ENCODE measurements at places on chromosomes 7 and 10.

DNA sequence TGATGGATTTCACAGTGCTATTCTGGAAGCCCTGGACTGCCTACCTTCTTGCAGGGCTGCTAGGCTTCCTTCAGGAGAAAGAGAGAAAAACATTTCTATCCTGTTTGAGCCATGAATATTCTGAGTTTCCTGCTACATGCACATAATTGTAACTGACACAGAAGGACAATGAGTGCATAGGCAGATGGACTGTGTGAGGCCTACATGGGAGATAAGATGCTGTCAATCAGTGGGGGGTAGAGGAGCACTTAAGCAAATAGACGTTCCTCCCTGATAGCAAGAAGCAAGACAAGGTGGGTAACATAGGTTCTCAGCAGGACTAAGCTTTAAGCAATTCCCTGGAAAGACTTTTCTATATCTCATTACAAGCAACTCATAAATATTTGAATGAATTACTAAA, 11.6 kb downstream of the ALDH18A1 start:
- no peak for DNase-seq

DNA sequence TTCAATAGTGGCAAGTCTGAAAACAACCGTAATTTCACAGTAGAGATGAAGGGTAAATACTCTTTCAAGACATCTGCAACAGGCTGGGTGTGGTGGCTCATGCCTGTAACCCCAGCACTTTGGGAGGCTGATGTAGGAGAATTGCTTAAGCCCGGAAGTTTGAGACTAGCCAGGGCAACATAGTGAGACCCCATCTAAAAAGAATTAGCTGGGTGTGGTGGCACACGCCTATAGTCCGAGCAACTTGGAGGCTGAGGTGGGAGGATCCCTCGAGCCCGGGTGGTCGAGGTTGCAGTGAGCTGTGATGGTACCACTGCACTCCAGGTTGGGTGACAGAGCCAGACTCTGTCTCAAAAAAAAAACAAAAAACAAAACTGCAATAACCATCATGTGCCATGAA, 71.8 kb downstream of the PFKFB3 start:
- no peak for DNase-seq

- no peak for DNase-seq
Observed at GRCh38 chr7:114981323-114981722, 59.4 kb downstream of the MDFIC start.

DNA sequence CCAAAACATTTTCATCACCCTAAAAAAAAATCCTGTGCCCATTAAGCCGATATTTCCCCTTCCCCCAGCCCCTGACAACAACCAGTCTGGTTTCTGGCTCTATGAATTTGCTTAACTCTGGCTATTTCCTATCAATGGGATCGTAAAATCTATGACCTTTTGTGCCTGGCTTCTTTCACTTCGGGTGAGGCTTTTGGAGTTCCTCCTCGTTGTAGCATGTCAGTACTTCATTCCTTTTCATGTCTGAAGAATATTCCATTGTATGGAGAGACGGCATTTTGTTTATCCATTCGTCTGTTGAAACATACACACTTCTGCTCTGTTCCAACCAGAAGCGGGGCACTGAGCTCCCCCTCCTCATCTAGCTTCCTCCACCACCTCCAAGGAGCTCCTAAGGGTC, 29.5 kb downstream of the TACC2 start:
- DNase-seq: no peak
